Thymus (tissue), 14 donors: ENCODE measurements at places on chromosomes 4 and X. TPM values are rescaled to one million over a fixed set of nuclear protein-coding genes. Genes with fewer than 3 reads are reported as not detected.

GRCh38 chrX:37755025-37755424 lies 24.8 kb upstream of the CYBB start:
- H3K36me3 ChIP-seq, result no peaks in the 10 kb centered on the region
- no peak overlapping the region for H3K4me3 ChIP-seq
- peaks cover 18% of the 10 kb centered on the region for H3K4me1 ChIP-seq

DNA sequence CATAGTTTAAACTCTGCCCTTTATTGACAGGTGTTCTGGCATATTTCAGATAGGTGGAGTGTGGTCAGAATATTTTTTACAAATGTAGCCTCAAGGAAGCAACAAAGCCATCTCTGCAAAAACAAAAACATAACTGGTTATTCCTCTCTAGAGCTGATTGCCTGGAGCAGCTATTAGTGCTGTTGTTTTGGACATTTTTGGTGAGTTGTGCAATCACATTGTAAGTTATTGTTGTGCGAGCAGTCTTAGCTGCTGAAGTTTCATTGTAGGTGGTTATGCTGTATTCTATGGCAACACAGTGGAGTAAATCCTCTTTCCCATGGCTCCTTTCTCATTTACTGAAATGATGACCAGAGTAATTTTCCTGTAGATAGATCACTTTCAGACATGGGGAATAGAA lies 1413.0 kb downstream of the PCDH7 start:
- H3K27ac ChIP-seq, result no peak overlapping the region
- no peaks in the 10 kb centered on the region for H3K4me1 ChIP-seq
- no peaks in the 10 kb centered on the region for H3K36me3 ChIP-seq

Gene FATE1
- 5.5 TPM for total RNA-seq

DNA sequence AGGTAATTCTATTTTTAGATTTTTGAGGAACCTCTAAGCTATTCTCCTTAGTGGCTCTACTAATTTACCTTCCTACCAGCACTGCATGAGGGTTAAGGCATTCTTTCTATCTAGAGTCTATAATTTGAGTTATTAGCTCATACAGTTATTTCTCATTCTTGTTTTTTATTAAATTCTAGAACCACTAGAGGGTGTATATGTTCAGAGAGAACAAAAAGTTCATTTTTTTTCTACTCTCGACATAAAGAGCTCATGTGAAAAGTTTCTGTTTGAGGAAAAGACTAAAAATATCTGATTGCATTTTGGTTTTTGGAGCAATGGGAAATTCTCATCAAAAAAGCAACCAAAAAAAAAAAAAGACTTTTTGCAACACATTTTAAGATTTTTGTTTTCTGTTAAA lies 57.0 kb upstream of the LRAT start:
- H3K4me1 ChIP-seq, result no peaks in the 10 kb centered on the region
- H3K4me3 ChIP-seq, result no peak overlapping the region
- H3K27me3 ChIP-seq, result no peaks in the 10 kb centered on the region
- H3K36me3 ChIP-seq, result no peaks in the 10 kb centered on the region
- DNase-seq, result no peak

DNA sequence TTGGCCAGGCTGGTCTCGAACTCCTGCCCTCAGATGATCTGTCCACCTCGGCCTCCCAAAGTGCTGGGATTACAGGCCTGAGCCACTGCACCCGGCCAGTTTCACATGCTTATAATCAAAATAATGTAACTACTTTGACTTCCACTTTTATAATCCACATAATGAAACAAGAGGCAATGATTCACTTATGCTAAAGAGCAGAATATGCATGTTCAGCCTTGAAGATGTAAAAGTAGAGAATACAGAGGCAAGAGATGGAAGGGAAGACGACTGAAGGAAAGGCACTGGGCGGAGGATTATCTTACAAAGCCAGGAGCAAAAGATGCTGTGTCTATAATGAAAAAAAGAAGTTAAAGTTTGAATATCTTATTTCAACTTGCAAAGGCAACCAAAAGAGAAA lies 13.3 kb upstream of the ZNF518B start:
- H3K4me1 ChIP-seq, result no peaks in the 10 kb centered on the region
- no peak overlapping the region for H3K4me3 ChIP-seq
- H3K36me3 ChIP-seq, result no peaks in the 10 kb centered on the region
- DNase-seq, result no peak

DNA sequence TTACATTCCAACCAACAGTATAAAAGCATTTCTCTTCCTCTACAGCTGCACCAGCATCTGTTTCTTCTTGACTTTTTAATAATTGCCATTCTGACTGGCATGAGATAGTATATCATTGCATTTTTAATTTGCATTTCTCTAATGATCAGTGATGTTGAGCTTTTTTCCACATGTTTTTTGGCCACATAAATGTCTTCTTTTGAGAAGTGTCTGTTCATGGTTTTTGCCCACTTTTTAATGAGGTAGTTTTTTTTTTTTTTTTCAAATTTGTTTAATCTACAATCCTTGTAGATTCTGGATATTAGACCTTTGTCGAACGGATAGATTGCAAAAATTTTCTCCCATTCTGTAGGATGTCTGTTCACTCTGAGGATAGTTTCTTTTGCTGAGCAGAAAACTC lies 39.5 kb upstream of the TBC1D19 start:
- no peak overlapping the region for H3K4me3 ChIP-seq
- DNase-seq, result no peak
- no peaks in the 10 kb centered on the region for H3K4me1 ChIP-seq
- H3K27ac ChIP-seq, result no peak overlapping the region

- H3K36me3 ChIP-seq, result no peaks in the 10 kb centered on the region
- DNase-seq, result no peak
- no peaks in the 10 kb centered on the region for H3K27me3 ChIP-seq
- H3K27ac ChIP-seq, result no peak overlapping the region
- H3K4me3 ChIP-seq, result no peak overlapping the region
These were observed 117.8 kb upstream of the ESX1 start for GRCh38 chrX:104372547-104372946.
